ENCODE measurements at places on chromosomes 6 and 20.

DNA sequence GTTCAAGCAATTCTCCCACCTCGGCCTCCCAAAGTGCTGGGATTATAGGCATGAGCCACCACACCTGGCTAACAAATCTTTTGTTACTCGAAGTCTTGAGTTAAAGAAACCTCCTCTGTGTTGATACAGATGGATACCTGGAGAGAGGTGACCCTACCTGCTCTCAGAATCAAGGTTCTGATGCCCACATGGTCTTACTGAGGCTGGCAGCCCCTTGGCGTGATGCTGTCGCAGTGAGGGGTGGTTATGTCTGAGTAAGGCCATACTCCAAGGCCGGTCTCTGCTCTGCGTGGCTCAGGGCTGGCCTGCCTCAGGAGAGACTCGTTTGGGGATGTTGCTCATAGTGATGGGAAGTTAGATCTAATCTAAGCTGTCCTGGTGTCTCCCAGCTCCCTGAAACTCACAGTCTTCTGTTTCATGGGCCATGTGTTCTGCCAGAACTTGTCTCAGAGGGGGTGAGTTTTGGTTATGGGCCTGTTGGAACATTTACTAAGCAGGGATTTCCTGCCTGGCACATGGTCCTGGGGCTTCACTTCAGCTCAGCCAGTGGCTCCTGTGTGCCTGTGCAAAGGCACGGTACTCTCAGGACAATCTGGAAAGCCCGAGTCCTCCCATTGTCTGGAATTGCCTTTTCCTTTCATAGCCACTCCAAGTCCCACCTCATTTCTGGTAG lies 17.5 kb upstream of the TRAF3IP2 start:
- no peak for DNase-seq

- DNase-seq, result no peak
Observed at GRCh38 chr20:35088231-35089145, 4.1 kb downstream of the TRPC4AP start.

DNA sequence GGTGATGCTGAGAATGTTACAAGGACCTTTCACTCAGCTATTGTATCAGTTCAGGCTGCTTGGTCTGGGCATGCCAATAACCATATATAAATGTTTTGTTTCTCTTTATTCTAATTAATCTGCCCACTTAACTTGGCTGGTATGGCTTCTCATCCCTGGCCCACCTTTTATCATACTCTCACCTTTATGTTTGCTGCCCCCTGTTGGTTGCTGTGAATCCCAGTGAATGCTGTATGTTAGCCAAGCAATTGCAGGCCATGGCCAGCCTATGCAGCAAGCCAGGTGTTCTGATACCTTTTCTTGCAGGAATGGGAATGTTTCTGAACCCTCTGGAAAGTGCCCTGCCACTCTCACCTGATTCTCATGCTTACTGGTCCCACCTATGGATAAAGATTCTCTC lies 54.6 kb downstream of the PCSK2 start:
- DNase-seq, result no peak

GRCh38 chr6:33392595-33392948 lies 949 bp downstream of the KIFC1 start:
- no peak for DNase-seq

DNA sequence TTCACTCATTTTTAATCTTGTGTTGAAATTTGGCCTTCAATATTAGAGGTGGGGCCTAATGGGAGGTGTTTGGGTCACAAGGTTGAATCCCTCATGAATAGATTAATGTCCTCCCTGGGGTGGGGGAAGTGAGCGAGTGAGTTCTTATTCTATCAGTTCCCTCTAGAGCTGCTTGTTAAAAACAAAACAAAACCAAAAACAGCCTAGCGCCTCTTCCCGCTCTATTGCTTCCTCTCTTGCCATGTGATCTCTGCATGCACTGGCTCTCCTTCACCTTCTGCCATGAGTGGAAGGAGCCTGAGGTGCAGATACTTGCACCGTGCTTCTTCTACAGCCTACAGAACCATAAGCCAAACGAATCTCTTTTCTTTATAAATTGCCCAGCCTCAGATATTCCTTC lies 89.6 kb upstream of the SLC35F1 start:
- DNase-seq, result no peak

DNA sequence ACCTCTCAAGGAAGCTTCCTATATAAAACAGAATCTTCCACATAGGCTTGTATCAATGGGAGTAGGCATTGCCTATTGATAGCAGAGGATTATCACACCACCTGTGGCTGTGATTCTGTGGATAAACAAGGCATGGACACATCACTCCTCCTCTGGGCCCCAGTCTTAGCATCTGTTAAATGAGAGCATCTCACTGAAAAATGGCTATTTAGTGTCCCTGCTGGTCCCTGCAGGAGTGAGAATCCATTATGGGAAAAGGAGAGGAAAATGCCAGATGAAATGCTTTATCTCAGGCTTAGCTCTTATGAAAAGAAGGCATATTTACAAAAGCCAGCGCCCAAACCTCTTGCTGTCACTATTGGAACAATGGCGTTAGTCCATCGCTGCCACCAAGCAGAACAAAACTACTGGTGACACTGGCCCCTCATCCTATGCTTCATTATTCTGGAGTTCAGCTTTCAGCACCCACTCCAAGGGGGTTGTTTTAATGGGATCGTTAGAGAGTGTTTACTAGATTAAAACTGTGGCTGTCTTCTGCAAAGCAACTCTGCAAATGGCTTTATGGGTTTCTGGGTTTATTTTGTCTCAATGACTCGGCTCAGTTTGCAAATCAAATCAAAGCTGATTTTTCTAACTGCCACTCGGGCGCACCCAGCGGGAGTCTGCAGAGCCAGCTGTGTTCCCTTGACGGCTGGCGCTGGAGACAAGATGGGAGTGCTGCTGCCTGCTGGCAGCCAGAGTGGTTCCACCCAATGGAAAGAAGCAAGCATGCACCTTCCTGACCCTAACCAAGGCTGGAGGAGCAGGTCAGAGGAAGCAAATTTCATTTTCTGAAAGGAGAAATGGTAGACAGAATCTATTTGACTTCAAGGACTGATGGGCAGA lies 658.8 kb upstream of the CHD6 start:
- DNase-seq, result no peak

DNA sequence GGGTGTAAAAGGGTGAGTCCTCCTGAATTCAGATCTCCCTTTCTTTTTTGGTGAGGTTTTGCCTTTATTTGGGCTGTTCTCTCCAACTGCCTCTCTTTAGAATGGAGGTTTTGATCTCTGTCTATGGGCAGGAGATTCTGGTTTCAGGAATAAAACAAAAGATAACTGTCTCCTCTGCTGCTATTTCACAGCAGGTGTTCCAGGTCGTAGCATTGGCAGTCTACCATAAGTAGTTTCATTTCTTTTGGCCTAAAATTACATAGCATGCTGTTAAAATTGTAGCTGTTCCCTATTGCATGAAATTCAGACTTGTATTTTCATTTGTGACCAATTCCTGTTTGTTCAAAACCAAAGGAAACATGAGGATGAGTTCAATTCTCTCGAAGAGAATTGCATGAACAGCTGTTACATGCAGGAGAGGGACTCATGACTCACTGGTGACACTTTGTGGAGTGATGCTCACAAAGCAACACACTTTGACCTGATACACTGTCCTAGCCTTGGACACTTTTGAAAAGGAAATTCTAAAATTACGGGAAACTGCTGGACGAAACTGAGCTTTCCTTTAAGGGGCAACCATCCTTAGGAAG lies 76.8 kb upstream of the SIRPG start:
- DNase-seq, result no peak

DNA sequence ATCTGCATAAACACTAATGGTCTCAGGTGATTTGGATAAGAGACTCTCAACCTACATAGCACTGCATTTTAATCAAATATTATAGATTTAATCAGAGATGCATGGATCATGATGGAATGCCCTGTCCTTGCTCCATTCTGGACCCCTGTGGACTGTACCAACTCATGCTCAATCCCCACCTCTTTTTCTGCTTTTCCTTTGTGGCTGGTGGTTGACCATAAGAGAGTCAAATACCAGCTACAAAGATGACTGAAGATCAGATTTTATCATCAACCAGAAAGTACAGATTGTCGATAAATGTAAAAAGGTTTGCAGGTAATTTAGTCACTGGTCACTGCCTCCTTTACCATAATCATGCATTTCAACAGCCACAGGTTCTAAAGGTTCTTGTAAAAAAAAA lies 116.2 kb downstream of the ME1 start:
- no peak for DNase-seq

GRCh38 chr6:152124429-152125074 lies 317.1 kb downstream of the ESR1 start:
- peak; percentile 25 for DNase-seq

- DNase-seq, result no peak
Observed at GRCh38 chr20:62355878-62356588, 11.1 kb downstream of the LAMA5 start.

DNA sequence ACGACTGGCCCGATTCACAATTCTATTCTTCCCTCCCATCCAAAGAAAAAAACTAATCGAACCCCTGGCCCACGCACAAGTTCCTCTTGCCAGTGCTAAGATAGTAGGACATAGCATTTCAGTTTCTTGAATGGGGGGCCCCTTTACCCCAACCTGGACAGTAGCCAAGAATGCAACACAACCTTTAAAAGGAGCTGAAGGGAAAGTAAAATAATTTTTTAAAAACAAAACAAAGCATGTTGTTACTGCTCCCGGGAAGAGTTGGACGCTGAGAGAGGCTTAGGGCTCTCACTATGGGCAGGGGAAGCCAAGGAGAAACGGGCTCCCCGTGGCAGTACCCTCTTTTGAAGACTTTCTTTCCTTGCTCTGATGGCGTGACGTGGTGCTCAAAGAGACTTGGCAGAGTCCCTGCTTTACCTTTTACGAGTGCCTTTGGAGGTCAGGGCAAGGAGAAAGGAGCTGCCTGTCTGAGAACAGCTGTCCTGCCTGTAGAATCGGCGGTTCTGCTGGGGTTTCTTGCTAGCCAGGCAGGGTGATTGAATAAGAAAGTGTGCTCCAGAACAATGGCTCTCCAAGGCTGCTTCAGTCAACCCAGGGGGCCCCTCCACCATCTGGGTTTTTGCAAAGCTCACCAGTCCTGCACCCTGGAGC lies 5.8 kb downstream of the TFAP2C start:
- DNase-seq, result no peak

GRCh38 chr20:890666-891057 lies 25.5 kb downstream of the ANGPT4 start:
- no peak for DNase-seq

DNA sequence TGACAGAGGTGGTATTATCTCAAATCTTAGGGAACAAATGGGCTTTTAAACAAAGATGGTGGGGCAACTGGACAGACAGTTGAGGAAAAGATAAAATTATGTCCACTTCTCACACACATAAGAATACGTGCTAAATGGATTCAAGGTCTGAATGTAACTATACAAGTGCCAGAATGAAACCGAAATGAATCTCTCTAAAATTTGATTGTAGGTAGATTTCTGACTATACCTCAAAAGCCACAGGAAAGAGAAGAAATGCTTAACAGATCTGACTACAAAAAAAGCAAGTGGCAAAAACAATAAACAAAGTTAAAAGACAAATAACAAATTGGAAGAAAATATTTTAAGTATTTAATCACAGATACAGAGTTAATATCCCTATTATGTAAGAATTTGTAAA lies 182.7 kb upstream of the OLIG3 start:
- no peak for DNase-seq

GRCh38 chr6:119255492-119255891 lies 94.1 kb downstream of the MAN1A1 start:
- no peak for DNase-seq
